ENCODE measurements at places on chromosomes 2 and 18.

- DNase-seq = peak; percentile 16
Observed at GRCh38 chr18:13218368-13218991, at the start of gene LDLRAD4. LDLRAD4 (plus strand) TSS chr18:13218760.

DNA sequence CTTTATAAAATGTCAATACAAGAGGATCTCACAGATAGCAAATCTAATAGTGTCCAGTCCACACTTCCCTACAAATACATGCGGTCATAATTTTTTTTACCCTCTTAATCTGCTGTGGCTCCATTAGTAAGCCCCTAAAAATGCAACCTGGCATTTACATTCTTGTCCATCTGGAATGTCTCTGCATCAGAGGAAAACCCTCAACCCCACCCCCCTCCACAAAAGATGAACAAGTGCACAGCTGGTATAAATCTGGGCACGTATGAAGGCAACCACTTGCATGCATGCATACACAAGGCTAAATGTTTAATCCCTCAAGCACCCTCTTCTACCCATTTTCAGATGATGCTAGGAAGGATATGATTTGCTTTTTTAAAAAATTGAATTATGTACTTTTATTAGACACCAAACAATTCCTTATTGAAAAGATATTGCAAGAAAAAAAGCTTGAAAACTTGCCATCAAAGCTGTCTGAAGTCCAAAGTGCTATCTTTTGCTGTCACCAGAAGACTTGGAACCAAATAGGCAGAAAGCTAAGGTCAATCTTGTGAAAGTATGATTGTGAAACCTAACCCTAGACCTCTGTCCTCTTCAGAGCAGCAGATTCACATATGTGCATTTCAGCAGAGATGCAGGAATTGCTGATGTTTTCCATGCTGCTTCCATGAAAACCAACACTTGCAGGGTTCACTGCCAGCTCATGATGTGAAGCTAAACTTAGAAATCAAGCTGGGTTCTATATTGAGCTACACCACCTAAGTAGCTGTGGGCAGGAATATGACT, 39.0 kb downstream of the IRS1 start:
- no peak for DNase-seq

- no peak for DNase-seq
Observed at GRCh38 chr2:241851325-241852115, 7.2 kb downstream of the PDCD1 start.

- no peak for DNase-seq
Observed at GRCh38 chr2:45177870-45178269, 168.6 kb upstream of the SIX2 start.

- DNase-seq = no peak
Observed at GRCh38 chr2:51220606-51221005, 188.7 kb upstream of the NRXN1 start.

GRCh38 chr2:30765876-30766470, 41.3 kb downstream of the CAPN13 start:
- DNase-seq = no peak

DNA sequence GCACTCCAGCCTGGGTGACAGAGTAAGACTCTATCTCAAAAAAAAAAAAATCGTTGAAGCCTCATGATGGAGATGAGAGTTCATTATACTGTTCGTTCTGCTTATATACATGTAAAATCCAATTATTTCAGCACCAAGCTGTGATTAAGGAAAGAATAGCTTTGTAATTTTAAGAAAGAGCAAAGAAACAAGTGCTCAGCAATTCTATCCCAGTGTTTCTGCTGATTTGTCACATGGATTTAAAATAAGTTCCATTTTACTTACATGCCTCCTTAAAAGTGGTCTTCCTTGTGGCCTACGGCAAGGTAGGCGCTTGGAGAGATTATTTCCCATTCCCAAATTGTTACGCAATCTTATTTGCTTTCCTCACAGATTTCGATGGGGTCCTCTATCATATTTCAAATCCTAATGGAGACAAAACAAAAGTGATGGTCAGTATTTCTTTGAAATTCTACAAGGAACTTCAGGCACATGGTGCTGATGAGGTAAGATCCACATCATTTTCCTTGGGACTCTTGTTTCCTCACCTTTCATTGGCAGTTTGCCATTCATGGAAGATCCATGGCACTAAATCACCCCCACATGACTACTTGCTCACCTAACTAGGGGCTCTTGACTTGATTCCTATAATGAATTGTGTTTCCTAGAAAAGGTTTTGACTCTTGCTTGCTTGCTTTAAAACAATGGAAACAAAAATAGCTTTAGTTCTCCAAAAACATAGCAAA, 11.5 kb downstream of the ARPC2 start:
- no peak for DNase-seq
